ENCODE measurements at places on chromosomes 6 and 20. TPM values are rescaled to one million over a fixed set of nuclear protein-coding genes. Genes with fewer than 3 reads are reported as not detected.

DNA sequence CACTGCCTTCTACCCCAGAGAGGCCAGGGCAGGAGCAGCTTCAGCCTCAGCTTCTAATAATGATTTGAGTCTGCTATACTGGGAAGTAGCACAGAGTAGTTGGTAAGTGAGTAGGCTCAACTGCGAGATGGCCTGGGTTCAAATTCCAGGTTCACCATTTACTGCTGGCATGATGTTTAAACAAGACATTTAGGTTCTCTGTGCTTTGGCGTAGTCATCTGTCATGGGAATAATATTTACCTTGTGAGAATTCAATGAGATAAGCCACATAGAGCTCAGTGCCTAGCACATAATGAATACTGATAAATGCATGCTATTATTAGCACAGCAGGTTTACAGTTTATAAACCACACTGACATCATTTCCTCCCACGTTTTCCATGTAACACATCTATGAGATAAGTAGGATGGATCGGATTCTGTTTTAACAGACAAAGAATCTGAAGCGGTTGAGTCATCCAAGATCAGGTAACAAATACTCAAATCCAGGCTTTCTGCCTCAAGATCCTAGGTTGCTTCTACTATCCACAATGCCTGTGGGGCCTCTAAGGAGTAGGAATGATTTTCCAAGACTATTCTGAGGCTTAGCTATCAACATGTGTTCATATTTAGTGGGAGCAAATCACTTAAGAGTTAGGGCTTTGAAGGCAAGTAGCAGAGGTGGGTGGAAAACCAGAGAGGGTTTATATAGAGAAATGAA, 72.9 kb upstream of the DTNBP1 start:
- no peak for DNase-seq

ANKRD66 gene
- total RNA-seq = 0.34 TPM

STX11 gene
- total RNA-seq = 0.38 TPM

- DNase-seq = no peak
Observed at GRCh38 chr6:145865595-145865994, 51.0 kb upstream of the FBXO30 start.

DNA sequence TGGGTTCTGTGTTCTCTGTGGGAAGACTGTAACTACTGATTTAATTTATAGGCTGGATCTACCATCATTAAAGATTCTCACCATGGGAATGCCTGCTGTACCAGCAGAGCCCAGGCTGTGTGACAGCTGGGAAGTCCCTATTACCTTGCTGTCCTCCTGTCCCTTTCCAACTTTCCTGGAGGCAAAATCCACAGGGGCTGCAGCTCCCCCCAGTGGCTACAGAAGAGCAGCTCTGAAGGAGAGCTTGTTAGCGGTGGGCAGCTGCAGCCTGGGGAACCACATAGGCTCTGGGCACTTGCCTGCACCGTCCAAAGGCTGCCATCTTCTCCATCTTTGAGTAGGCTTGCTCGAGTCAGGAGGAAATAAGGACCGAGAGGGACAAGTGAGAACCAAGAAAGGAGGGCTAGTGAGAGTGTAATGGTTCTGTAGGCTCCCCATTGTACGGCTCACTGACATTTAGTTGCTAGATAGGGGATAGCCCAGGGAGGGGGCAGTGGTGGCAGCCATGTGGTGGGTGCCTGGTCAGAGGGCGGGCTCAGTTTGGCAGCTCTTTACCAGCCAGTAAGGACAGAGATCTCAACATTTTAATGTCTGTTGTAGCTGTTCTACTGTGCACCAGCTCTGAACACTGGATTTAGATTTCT, 155.1 kb upstream of the MLIP start:
- DNase-seq = no peak

HLA-F gene
- total RNA-seq = 2.8 TPM

DNAH8 gene
- total RNA-seq = 0.05 TPM

- DNase-seq = no peak
Observed at GRCh38 chr6:7642791-7643190, 52.8 kb downstream of the SNRNP48 start.

- DNase-seq = no peak
Observed at GRCh38 chr6:29729774-29730328, 6.6 kb downstream of the HLA-F start.

LST1 gene
- not detected for total RNA-seq

GPANK1 gene
- total RNA-seq = 20.2 TPM

TMEM244 gene
- total RNA-seq = not detected

- no peak for DNase-seq
Observed at GRCh38 chr20:43921227-43921780, 6.7 kb downstream of the TOX2 start.

- no peak for DNase-seq
Observed at GRCh38 chr6:105382496-105382895, 20.4 kb downstream of the PREP start.

GNRH2 gene
- total RNA-seq = 0.99 TPM

- DNase-seq = no peak
Observed at GRCh38 chr20:8875586-8875985, 193.3 kb upstream of the PLCB4 start.

- no peak for DNase-seq
Observed at GRCh38 chr20:47984437-47984836, 199.2 kb upstream of the SULF2 start.

DNA sequence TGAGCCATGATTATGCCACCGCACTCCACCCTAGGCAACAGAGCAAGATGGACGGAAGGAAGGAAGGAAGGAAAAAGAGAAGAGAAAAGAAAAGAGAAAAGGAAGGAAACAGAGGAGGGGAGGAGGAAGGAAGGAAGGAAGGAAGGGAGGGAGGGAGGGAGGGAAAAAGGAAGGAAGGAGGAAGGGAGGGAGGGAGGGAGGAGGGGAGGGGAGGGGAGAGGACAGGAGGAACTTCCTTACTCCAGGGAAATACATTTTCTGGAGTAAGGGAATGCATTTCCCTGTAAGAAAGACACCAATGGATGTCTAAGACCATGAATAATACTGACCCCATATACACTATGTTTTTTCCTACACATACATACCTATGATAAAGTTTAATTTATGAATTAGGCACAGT, 93.2 kb upstream of the NFATC2 start:
- DNase-seq = no peak

DNA sequence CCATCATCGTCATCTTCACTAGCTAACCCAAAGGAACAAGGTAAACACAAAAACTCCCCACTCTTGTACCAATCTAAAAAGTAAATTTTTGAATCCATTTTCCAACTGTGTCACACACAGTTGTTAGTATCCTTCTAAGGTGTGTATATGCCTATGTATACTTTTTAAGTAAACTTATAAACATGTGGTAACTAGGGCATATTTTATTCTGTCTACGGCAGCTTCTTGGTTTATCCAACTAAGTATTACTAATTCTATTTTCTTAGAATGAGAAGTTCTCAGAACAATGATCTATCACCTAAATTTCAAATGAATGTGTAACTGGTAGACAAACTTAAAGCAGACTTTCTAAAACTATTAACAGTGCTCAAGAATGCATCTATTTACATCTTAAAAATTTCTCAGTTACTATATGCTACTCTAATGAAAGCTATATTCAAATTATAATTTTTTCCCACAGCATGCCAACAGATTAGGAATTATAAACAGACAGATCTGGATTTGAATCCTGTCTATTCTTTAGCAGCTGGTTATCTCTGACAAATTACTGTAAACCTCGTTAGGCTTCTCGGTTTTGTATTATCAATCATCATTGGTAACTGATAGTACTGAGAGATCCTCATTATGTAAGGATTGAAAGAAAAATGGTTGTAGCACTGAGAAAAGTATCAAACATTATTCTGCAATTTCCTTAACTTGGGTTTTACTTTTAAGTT, 1.8 kb upstream of the PLN start:
- DNase-seq = no peak

DNA sequence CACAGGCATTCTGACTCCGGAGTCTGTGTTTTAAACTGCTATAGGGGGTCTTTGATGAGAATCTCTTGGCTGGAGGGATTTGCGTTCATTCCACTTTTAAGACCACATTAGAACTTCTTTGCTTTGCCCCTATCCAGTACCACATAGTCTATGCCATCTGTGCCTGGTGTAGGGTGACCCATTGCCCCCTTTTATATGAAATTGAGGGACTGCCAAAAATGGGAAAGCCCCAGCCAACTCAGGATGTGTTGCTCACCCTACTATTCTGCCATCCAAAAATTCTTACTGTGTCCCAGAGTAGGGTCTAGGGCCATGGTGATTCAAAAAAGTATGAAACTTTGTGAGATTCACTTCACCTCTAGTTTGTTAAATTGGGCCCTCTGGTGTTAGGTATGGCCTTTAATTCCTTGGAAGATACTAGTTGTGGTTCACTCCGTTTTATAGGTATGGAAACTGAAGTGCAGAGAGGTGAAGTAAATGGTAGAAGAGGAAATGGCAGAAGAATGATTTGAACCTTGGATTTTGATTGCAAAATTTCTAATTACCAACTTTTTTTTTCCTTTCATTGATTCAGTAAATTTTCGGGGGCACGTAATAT, 1.4 kb downstream of the PFDN4 start:
- DNase-seq = no peak

DNA sequence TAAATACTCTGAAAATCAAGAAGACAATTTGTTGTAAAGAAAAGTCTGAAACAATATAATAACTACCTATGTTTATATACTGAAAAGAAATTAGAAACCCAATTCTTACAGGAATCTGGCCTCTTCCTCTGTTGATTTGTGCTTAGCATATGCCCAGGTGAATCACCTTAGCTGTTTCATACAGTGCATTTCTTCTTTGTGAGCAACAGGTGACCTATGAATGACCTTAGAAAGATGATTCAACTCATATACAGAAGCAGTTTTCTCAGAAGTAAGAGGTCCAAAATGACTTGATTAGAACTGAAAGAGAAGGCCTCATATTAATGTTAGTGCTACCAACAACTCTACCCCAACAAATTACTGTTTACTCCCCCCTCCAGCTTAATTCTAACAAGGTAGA, 419.5 kb upstream of the ID4 start:
- no peak for DNase-seq

- no peak for DNase-seq
Observed at GRCh38 chr20:21564127-21564773, 50.4 kb upstream of the NKX2-2 start.

SRXN1 gene
- 25.4 TPM for total RNA-seq

GRCh38 chr20:5931411-5931810, 18.9 kb downstream of the TRMT6 start:
- DNase-seq = no peak

DNA sequence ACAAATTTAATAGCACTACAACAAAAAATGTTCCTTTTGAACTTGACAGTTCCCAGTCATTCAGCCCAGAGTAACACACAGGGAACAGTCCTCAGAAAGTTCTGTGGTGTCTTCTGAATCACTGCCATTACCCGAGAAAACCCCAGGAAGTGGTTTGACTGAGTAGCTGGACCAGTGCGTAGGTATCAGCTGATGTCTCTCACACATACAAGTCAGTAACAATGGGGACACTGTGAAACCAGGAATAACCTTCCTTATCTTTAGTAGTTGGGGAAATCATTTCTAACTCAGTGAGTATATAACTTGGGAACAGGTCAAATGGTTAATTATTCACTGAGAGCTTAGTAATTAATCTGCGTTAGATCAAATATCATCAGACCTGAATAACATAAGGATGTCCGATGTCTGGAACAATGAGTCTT, 73.1 kb downstream of the HIVEP2 start:
- DNase-seq = no peak

DNA sequence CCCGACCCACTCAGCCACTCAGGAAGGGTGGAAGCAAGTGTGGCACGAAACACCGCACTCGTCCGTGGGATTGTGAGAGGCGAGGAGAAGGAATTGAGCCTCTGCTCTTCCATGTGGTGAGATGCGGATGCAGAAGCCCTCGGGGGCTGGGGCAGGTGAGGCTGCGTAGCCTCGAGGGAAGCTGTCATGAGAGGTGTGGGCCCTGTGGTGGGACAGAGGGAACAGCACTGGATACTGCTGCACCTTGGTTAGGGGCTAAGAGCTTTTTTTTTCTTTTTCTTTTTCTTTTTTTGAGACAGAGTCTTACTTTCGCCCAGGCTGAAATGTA, 86.5 kb downstream of the PTPN1 start:
- no peak for DNase-seq

DNA sequence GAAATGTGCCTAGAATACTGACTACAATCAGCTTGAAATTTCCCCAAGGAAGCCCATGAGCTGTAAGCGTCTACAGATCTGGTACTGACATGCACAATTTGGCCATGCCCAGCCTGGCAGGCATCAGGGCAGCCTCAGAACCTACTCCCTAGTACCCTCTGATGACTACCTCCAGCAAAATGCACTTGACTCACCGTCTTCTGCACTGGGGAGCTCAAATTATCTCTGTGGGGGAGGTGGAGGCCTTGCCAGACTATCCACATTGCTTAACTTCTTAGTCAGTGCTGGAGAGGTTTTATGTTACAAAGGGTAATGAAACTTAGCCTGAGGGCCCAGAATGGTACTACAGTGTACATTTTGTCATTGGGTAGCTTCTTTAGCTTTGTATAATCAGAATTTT, 126.0 kb upstream of the ADGRF1 start:
- no peak for DNase-seq

- DNase-seq = no peak
Observed at GRCh38 chr6:10419749-10420545, 5.1 kb upstream of the TFAP2A start.

TEAD3 gene
- 109 TPM for total RNA-seq

CLPSL2 gene
- not detected for total RNA-seq

LGSN gene
- not detected for total RNA-seq

- no peak for DNase-seq
Observed at GRCh38 chr6:36610956-36611336, 16.8 kb downstream of the SRSF3 start.

SCUBE3 gene
- 14.7 TPM for total RNA-seq

DNA sequence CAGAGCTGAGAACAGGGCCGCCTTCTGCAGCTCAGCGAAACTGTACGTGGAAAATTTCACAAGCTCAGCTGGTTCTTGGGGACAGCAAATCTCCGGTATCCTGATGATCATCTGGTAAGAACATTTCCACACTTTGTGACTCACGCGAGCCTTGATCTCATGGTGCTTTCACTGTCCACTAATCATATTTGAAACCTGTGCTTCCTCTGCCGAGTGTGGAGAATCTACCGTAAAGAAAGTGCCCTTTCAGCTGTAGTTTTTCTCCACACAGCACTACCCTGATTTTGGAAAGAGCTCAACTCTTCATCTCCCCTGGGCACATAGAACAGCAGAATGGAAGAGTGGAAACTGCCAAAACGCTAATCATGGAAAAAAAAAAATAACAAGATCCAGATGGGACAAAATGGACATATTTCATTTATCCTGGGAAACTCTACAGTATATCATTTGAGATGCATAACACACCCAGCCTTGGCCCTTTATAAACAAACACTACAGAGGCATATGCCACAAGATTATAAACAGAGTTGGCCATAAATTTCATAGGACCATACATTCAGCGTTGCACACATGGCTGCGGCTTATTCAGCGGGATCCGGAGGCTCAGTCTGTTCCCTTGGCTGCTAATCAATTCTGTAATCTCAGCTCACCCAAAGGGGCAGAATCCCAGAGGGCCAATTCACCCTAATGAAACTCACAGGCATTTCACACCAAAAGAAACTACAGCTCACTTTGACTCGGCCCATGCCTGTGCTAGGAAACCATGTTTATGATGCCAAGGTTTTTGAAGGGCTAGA, 434.5 kb downstream of the HDGFL1 start:
- no peak for DNase-seq

KCNB1 gene
- total RNA-seq = 0.95 TPM
